LHCN-M2 (cell line): ENCODE measurements at places on chromosomes 11 and 22.
A peak's percentile ranks its signal among the peaks of the same experiment; 100 is the strongest.

DNA sequence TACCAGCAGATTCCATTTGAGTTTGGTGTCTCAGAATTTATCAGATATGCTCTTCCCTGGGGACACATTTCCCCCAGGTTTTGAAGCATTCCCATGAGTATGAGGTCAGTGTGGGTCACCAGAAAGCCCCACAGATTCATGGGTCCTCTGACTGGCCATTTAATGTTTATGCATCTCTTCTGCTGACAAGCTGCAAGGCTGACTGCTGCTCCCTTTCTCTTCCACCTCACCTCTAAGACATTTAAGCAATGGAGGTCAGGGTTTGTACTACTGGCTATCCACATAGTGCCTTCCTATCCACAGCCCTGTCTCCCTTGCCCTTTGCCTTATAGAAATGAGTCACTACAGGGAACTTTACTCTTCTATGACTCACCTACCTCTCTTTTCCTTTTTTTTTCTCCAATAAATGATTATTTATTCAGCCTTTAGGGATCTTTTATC, 106.0 kb upstream of the TIMP3 start:
- DNase-seq: peak; percentile 76

DNA sequence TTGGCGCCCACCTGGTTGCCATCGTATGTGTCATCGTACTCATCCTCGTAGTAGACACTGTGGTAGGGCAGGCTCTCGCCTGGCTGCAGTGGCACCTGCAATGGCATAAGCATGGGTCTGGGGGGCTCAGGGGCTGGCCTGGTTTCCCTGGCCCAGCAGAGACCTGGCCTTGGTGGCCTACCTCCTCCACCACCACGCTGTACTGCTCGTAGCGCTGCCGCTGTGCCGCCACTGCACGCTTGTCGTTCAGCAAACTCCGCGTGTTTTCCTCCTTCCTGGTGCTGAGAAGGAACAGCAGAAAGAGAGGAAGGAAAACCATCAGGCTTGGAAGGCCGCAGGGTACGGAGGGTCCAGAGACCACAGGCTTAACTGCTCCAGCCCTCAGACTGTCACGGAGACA, 26.2 kb downstream of the UQCR10 start:
- no peak for DNase-seq

- peak; percentile 9 for DNase-seq
Observed at GRCh38 chr22:49739138-49739537, 88.5 kb downstream of the BRD1 start.

DNA sequence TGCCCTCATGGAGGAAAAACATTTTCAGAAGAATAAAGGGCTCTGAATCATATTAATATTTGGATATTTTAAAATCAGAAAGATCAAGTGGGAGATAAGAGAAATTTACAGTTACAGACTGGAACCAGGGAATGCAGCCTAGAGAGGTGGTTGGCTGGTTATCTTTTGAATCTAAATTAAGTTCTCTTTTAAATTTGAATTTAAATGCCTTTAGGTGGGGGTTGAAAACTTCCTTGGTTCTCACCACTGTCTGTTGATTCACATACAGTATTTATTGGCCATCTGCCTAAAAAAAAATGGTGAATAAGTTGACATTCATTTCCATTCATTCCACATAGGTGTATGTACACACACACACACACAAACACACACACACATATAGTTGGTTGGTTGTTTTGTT, 35.7 kb upstream of the PTPRJ start:
- DNase-seq: no peak

DNA sequence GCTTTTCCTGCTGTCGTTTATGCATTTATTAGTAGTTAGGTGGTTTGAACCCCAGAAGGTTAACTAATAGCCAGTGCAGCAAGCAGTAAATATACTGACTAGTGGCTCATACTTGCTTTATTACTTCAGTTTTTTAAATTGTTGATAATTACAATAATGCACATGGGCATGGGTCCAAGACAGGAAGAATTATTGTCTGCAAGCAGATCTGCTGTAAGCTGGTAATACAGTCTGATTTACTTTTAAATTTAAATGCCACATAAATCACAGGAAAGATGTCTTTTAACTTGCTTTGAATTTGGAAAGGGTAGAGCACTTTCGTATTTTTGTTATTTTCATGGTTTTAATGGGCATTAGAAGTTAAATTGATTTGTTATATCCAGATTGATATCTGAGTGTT, 27.1 kb downstream of the APLP2 start:
- DNase-seq: no peak

DNA sequence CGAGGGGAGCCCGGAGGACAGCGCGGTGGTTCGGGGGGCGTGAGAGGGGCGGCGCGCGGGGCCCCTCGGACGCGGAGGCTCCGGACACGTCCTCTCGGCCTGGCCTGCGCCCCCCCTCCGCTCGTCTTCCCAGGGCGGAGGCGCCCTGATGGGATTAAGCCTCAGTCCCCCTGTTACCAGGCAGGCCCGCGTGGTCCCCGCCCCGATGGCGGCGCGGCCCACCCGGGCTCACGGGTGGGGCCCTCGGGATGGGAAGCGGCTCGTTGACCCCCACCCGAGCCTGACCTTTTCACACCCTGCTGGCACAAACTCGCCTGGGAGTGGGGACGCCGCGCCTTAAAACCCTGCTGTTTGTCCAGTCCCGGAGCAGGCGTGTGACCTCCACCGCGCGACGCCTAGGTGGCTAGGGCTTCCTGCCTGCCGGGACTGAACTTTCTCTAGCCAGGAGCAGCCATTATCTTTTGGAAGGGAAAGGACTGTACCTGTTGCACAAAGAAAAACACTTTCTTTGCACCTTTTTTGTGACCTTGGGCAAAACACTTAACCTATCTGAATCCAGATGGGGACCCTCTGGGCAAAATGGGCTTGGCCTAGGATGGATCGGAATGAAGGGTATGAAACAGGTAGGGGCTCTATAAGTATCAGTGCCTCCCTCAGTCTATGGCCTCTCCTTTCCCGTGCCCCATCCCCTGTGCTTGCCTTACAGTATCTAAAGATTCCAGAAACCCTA, 1.0 kb downstream of the KIAA1671 start:
- DNase-seq: no peak

GRCh38 chr11:504053-504993, 2.7 kb downstream of the RNH1 start:
- no peak for DNase-seq

- DNase-seq: peak; percentile 77
Observed at GRCh38 chr11:95849087-95849825, 59.0 kb downstream of the CEP57 start.

- DNase-seq: peak; percentile 48
Observed at GRCh38 chr11:76824083-76824939, 36.4 kb upstream of the ACER3 start.

DNA sequence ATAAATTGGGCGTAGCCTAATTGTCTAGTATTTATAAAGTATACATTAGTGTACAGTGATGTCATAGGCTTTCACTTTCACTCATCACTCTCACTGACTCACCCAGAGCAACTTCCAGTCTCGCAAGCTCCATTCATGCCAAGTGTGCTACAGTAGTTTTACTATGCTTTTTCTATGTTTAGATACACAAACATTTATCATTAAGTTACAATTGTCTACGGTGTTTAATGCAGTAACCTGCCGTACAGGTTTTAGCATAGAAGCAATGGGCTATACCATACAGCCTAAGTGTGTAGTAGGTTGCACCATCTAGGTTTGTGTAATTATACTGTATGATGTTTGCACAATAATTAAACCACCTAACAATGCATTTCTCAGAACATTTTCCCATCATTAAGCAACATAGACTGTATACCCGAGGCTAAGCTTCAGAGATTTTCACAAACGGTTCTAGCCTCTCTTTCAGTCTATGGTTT, 17.5 kb downstream of the OR9G1 start:
- no peak for DNase-seq

- DNase-seq: no peak
Observed at GRCh38 chr22:26057731-26058130, 111.5 kb upstream of the SEZ6L start.

- DNase-seq: peak; percentile 92
Observed at GRCh38 chr11:28833670-28834069, 725.5 kb downstream of the METTL15 start.

DNA sequence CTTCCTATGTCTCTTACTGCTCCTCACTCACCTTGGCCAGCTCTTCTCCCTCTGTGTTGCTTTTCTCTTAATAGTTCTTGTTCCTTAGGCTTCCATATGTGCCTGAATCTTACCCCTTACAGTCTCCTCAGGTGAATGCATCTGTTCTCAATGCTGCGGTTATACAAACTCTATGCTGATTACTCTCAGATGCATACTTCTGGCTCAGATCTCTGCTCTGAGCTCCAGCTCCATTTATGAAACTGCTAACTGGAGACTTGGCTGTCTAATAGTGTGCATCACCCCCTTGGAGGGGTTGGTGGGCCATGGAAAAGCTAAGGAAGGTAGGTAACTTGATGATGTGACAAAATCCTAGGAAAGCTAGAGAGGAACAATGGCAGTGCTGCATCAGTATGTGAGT, 422.5 kb downstream of the TMEM135 start:
- DNase-seq: no peak

DNA sequence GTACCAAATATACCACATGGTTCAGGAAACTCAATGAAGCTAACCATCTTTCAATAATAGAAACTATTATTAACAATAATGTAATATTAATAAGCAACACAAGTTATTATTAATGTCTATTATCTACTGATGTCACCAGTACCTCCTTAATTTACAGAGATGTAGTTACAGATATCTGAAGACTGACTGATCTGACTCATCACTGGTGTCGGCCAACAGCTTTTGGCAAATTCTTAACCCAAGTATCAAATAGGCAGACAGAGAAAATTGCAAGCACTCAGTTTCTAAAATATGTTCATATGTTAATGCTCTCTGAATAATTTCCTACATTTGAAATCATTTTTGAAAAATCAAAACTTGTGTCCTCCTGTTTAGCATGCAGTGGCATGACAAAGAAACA, 100.4 kb upstream of the DDI1 start:
- DNase-seq: no peak

GRCh38 chr22:19784384-19785175, 24.0 kb downstream of the TBX1 start:
- no peak for DNase-seq

- no peak for DNase-seq
Observed at GRCh38 chr11:79390477-79390876, 50.4 kb downstream of the TENM4 start.

- no peak for DNase-seq
Observed at GRCh38 chr11:16468735-16469453, 112.5 kb upstream of the SOX6 start.

DNA sequence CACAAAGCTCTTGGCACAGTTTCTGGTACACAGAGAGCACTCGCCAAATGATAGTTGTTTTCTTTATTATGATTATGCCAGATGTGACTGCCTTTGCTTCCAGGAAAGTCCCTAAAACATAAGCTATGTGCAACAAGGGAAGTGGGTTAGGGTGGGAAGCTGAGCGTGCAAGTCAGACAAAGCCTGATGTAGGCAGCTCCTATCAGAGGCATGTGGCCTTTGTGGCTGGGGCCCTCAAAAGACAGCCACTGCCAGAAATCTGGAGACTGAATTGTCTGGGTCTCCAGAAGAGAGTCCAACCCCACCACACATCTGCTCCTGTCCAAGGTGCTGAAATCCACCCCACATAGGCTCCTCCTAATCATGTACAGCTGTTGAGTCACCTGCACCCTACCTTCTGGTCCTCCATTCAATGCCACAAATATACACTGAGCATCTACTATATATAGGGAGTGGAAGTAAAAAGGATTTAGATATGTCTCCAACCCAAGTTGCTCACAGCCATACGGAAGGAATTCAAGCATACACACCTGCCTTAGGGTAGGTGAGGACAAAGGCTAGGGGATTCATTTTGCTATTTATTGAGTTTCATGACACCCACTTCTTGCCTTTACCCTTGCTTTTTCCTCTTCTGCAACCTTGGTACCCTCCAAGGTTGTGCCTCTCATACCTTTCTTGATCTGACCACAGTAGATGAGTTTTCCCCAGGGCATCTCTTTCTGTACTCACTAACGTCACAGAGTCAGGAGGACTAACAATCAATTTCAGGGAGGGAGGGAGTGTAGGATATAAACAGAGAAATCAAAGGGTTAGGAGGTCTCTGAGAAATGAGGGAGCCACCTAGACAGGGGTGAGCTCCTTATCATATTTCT, 12.4 kb downstream of the SEC14L3 start:
- DNase-seq: peak; percentile 20
